ENCODE measurements at places on chromosomes 7 and 10.

DNA sequence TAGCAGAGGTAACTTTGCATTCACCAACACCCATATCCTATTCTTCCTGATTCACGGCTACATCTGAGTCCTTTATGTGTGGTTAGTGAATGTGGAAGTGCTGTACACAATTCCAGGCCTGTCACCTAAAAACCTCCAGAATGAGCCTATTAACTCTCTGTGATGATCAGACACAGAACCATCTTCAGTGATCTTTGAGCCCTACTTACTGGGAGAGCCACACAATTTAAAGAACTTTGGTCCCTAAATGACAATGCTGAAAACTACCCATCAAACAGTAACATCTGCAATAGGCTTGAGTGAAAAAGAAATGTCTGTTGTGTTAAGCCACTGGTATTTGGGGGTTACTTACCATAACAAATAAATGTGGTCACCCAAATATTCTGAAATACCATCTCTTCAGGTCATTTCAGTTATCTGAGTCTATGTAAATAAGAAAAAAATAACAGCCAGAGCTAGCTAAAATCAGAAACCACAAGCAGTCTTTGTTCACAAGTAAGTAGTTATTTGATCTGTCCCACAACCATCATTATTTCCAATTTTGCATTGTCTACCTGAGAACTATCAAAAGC lies 145.7 kb downstream of the HGF start:
- no peak for DNase-seq

DNA sequence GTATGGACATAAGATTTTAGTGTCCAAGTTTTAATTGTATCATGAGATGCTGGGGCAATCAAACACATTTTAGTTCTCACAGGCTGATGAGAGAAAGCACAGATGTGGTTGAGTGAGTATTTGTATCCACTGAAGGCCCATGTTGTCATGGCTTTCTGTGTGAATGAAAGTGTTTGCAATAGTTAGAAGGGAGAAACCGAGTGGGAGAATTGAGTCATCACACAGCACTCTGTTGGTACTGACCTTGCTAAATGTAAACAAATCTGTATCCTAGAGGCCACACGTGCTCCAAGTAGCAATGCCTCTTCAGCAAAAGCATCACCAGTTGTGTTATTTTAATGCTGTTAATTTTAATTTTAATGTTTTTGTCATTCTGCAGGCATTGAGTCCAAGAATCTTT lies 121.2 kb downstream of the EMX2 start:
- no peak for DNase-seq

DNA sequence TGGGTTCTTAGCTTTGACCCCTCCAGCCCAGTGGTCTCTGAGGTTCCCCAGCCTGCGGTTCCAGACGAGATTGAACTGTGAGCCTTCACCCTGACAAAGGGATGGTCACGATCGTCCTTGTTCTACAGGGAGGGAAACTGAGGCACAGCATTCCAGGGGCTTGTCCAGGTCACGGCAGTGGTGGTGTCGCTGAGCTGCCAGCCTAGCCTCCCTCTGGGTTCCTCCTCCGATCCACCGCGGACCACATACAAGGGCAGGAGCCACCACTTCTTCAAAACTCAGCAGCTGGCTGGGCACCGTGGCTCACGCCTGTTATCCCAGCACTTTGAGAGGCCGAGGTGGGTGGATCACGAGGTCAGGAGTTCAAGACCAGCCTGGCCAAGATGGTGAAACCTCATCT lies 35.8 kb downstream of the ELFN1 start:
- no peak for DNase-seq

GRCh38 chr7:70212281-70212680 lies 614.0 kb downstream of the AUTS2 start:
- no peak for DNase-seq

DNA sequence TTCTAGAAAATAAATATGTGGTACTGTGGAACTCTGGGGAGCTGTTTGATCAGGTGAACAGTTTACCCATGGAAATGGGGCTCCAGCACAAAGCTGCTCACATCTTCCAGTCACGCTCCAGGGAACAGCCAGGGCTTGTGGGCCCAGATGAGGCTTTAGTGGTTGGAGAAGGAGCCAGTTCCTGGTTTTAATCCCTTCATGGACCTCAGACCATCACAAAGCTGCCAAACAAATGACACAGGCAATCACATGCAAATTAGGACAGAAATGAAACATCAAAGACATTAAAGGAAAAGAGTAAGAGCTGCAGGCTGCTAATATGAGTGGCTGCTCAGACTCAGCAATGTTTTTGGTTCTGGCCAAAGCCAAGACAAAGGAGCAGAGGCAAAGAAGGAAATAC lies 2.2 kb upstream of the ATP6V0E2 start:
- no peak for DNase-seq

GRCh38 chr10:15815242-15815885 lies 44.9 kb downstream of the MINDY3 start:
- DNase-seq = no peak

GRCh38 chr10:46272863-46273415 lies 13.9 kb upstream of the ANTXRL start:
- no peak for DNase-seq

GRCh38 chr7:151249732-151250072 lies 1.2 kb upstream of the SMARCD3 start:
- DNase-seq = no peak

DNA sequence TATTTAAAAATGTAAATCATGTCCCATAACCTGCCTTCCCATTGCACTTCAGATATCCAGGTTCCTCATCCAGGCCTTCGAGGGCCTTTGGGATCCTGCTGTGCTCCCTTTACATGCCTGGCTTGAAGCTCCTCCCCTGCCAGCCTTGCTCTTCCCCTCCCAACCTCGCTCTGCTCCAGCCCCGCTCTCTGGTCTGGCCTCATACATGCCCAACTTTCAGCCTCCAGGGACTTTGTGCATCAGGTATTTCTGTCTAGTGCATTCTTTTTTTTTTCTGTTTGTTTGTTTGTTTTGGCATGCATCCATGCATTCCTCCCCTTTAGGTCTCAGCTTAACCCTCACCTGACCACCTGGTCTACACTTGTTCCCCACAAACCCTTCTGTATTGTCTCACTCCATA lies 160.3 kb downstream of the SNX10 start:
- DNase-seq = no peak

- DNase-seq = no peak
Measured at GRCh38 chr7:40608321-40609075, 473.7 kb downstream of the SUGCT start.

DNA sequence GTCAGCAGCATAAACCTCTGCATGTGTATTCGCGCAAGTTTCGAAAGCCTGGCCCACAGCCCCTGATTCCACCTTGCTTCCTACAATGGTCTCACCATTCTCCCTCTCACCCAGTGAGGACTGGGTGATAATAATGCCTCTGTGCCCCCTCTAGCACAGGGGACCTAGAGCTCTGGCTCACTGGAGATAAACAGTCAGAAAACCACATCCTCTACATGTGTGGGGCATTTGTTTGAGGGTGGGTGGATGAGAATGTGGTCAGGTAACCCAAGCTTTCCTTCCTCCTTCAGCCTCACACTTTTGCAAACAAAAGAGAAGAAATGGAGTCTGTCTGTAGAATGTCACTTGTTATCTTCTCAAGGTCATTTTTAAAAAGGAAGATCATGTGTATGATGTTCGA lies 373.5 kb downstream of the KCNMA1 start:
- DNase-seq = no peak

DNA sequence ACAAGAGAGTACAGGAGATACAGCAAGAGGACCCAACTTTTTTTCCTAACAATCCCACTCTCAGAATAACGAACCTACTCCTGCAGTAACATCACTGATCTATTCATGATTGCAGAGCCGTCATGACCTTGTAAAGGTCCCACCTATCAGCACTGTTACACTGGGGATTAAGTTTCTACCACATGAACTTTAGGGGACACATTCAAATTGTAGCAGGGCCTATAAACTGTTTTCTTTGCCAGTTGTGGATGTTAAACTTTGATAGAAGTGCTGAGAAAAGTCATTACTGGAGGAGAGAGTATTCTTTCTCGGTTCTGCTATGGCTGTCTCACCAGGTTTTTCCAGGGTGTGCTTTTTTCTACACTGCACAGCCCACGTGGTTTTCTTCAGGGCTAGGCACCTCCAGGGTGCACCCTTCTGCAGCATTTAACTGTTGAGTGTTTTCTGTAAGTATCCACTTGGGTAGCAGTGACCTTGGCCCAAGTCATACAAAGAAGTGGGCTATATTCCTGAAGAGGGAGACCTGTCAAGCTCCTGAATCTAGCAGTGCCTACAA lies 131.6 kb upstream of the AHR start:
- DNase-seq = no peak

- DNase-seq = no peak
Measured at GRCh38 chr7:124310934-124311390, 278.1 kb upstream of the TMEM229A start.

GRCh38 chr7:4849390-4849789 lies 12.4 kb downstream of the PAPOLB start:
- DNase-seq = no peak

- no peak for DNase-seq
Measured at GRCh38 chr10:35129185-35129674, 2.6 kb downstream of the CREM start.

DNA sequence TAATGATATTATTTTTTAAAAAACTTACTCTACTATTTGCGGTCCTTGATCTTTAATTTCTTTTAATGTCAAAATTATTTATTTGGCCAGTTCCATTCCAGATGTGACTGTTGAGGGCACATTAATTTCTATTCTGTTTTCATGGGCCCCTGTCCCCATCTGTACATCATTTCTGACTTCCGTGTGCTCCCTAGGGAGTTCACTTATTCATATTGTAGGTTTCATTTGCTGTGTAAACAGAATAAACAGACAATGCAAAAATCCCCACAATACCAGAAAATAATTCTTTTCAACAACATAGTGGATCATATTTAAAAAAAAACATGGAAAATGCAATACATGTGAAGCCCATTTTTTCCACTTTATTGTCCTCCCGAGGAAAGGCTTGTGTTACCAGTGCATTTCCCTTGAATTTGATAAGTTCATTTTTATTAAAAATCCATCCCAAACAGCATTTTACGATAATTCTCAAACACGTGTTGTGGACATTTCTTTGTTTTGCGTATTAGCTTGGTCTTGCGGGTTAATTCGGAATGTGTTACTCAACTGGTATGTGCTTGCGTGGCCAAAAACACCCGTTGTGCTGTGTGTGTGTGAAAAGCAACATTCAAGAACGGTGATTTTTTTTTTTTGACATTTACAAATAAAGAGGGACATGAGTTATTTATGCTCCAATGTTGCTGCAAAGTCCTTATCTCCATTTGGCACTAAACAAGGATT lies 138.4 kb downstream of the MGMT start:
- no peak for DNase-seq

GRCh38 chr10:102770108-102770482 lies 26.3 kb downstream of the WBP1L start:
- no peak for DNase-seq

GRCh38 chr10:63128443-63128842 lies 4.7 kb upstream of the NRBF2 start:
- DNase-seq = no peak

DNA sequence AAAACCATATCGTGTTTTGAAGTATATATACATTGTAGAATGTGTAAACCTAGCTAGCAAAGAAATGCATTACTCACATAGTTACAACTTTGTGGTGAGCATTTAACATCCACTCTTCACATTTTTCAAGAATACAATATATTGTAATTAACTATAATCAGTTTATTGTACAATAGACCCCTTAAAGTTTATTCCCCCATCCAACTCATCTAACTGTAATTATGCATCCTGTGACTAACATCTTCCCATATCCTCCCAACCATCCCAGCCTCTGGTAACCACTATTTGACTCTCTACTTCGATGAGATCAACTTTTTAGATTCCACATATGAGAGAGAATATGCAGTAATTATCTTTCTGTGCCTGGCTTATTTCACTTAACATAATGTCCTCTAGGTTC lies 526.4 kb downstream of the KIF20B start:
- no peak for DNase-seq

Measured in activated T-helper 9 cell treated with anti-CD3 and anti-CD28 coated beads, Interleukin-2, amount 50 U/mL, for 16 hours (primary cell).